ENCODE measurements at places on chromosomes 12 and 14. TPM values are rescaled to one million over a fixed set of nuclear protein-coding genes. Genes with fewer than 3 reads are reported as not detected.
A peak's percentile ranks its signal among the peaks of the same experiment; 100 is the strongest.

DNA sequence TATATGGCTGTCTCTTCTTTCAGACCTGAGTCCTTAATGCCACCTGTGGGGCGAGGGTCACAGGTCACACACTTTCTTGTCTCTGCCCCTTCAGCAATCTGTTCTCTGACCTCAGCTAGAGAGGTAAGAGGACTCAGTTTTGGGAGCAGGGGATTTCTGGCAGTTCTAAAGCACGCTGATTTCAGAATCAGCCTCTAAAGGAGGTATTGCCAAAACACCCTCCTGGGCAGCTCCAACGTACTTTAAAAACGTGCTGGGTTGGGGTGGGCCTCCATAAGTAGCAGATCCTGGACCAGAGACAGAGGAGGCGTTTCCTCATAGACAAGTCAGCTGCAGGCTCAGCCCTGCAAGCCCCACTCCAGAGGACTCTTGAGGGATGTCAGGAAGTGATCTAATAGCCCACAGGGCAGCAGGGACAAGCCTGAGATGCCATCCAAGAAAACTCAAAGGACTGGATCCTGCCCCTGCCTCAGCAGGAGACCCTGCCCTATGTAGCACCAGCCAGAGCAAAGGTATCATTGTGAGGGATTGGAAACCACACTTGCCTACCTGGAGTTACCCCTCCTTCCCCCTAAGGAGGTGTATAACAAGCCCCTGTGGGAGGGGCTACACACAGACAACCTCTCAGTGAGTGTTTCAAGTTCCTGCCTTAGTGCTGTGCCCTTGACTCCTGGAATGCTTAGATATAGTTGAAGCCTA is 8.5 kb downstream of the CTDSP2 start:
- H3K4me1 ChIP-seq, result peaks cover 85% of the 10 kb centered on the region
- H3K27ac ChIP-seq, result peak overlapping the region; percentile 74

- no peak overlapping the region for H3K27ac ChIP-seq
- H3K27me3 ChIP-seq, result no peaks in the 10 kb centered on the region
- no peaks in the 10 kb centered on the region for H3K36me3 ChIP-seq
Observed at GRCh38 chr14:93655078-93655750, 133.1 kb downstream of the PRIMA1 start.

DNA sequence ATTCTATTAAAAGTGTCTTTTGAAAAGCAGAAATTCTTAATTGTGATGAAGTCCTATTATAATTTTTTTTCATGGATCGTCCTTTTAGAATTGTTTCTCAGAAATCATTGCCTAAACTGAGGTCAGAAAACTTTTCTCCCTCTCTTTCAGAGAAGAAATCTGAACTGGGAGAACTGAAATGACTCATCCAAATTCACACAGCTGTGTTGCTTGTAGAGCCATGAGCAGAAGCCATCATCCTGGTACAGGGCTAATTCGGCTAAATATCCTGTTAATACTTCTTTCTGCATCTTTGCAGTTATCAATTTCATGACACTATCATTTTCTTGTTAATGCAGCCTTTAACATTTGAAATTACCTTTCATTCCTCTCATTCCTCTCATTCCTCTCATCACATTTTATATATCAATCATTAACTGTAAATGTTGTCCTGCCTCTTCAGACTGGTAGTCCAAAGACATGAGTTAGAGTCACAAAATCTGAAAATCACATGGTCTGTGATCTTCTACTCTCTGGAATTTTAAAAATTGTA is 15.5 kb downstream of the SLC15A5 start:
- H3K4me3 ChIP-seq, result no peak overlapping the region
- no peaks in the 10 kb centered on the region for H3K36me3 ChIP-seq
- peak; percentile 13 for DNase-seq
- no peaks in the 10 kb centered on the region for H3K4me1 ChIP-seq
- no peak overlapping the region for H3K27ac ChIP-seq
- H3K27me3 ChIP-seq, result no peaks in the 10 kb centered on the region

DNA sequence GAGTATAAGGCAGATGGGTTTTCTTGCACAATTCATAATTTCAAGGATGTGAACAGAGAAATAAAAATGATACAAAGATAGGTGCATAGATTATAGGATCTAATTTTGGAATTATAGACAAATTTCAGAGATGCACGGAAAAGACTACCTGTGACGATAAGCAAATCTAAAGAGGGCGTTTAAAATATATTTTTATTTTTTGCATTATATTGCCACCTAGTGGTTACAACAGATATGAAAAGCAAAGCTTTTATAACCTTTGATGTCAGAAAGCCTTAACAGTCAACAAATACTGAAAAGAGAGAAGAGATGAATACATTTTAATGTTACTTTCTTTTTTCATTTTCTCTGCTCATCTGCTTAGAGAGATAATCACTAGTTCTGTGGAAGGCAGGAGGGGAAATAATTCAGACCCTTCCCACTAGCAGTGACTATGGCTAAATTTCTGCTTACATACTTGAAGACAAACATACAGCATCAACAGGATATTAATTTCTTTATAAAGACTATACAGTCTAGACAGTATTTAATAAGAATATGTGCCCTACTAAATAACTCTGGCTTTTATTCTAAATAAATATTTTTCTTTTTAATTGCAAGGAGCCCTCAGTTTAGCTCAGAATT is 46.3 kb downstream of the NTS start:
- no peak overlapping the region for H3K27ac ChIP-seq
- H3K36me3 ChIP-seq, result no peaks in the 10 kb centered on the region

DNA sequence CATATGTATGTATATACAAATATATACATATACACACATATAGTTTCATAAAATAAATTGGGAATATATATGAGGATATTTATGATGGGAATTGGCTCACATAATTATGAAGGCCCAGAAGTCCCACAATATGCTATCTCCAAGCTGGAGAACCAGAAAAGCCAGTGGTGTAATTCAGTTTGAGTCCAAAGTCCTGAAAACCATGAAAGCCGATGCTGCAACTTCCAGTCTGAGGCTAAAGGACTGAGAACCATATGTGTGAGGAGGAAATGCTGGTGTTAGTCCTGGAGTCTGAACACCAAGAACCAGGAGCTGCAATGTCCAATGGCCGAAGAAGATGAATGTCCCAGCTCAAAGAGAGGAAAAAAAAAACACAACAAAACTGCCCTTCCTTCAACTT is 65.5 kb upstream of the PRKD1 start:
- no peaks in the 10 kb centered on the region for H3K27me3 ChIP-seq
- H3K4me1 ChIP-seq, result no peaks in the 10 kb centered on the region
- H3K4me3 ChIP-seq, result no peak overlapping the region
- no peaks in the 10 kb centered on the region for H3K36me3 ChIP-seq
- DNase-seq, result no peak

- no peak overlapping the region for H3K27ac ChIP-seq
- no peak for DNase-seq
- H3K4me3 ChIP-seq, result no peak overlapping the region
- peaks cover 4% of the 10 kb centered on the region for H3K4me1 ChIP-seq
- H3K36me3 ChIP-seq, result no peaks in the 10 kb centered on the region
Observed at GRCh38 chr12:62714774-62715721, 219.9 kb downstream of the PPM1H start.

- H3K4me3 ChIP-seq, result no peak overlapping the region
- no peak overlapping the region for H3K27ac ChIP-seq
- no peaks in the 10 kb centered on the region for H3K4me1 ChIP-seq
- no peaks in the 10 kb centered on the region for H3K36me3 ChIP-seq
Observed at GRCh38 chr12:78229591-78230101, 399.0 kb downstream of the NAV3 start.

DNA sequence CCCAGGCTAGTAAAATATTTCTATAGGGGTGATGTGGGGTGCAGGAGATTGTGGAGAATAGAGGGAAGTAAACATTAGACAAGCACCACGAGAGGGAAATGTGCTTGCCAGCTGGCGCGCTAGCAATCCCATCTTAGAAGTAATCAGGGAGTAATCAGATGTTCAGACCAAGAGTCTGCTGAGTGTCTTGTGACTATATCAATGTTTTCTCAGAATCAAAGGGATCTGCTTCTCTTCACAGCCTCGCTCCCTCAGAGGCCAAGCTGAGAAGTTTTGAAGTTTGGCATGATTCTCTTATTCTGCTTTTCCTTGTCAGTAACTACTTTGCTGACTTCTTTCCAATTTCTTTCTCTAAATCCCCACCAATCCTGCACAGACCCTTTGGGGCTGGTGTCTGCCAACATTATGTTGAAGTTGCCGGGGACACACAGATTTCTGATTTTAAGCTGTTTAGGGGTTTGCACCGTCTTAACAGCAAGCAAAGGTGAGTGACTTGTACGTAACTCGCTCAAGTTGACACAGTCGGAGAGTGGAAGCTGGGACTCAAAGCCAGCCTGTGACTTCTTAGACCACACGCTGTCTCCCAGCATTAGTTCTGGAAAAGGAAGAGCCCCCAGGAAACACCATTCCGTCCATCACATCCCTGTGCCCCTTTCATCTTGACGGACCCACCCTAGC is 22.0 kb upstream of the TSPAN9 start:
- DNase-seq, result peak; percentile 43
- H3K27ac ChIP-seq, result no peak overlapping the region
- no peak overlapping the region for H3K4me3 ChIP-seq
- no peaks in the 10 kb centered on the region for H3K36me3 ChIP-seq
- no peaks in the 10 kb centered on the region for H3K4me1 ChIP-seq

DNA sequence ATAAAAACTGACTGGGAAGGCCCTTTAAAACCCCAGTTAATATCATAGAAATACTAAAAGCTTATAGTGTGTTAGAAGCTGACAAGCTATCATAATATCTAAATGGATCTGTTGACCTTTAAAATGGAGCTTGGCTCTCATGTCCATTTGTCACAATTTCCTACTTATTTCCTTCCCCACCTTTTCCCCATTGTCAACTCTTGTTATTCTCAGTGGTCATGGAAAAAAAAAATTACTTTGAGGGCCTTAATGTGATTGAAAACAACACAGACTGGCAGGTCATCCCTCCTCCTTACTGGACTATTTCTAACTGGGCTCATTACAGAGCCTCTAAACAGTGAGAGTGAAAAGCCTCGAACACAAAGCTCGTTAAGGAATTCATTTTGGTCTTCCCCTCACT is 13.7 kb upstream of the WNK1 start:
- H3K27me3 ChIP-seq, result peaks cover 5% of the 10 kb centered on the region
- DNase-seq, result no peak
- no peaks in the 10 kb centered on the region for H3K4me1 ChIP-seq
- no peaks in the 10 kb centered on the region for H3K36me3 ChIP-seq
- H3K27ac ChIP-seq, result no peak overlapping the region
- no peak overlapping the region for H3K4me3 ChIP-seq

DNA sequence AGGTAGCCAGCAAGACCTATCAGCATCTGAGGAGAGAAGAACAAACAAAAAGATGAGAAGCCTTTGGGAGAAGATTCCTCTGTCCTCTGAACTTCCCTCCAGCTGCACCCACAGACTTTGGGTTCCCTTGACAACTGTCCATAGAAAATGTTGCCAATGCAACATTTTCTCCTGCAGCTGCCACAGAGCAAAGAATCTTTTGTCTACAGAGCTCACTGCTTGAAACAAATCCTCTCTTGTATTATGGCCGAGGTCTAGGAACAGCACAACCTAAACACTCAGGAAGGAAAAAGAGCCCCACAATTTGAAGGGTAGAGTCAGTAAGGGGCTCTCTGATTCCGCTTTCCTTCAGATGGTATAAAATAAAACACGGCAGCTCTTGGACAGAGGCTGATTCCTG is 14.3 kb downstream of the POMT2 start:
- no peak overlapping the region for H3K4me3 ChIP-seq
- H3K27ac ChIP-seq, result peak overlapping the region; percentile 34
- H3K4me1 ChIP-seq, result peaks cover 30% of the 10 kb centered on the region

DNA sequence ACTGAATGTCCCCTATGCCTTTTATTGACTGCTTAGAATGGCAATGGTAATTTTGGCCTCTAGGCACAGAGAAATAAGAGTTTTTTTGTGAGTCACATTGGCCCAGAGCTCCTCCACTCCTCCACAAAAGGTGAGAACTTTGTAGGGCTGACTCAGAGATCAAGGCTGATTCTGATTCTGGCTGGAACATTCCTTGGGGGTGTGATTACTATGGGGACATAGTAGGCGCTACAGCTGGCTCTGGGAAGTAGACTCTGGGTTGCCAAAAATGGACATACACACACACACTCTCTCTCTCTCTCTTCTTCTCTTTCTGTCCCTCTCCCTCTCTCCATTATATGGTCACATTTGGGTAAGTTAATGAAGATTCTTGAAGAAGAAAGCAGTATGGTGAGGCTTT is 174.6 kb upstream of the DDHD1 start:
- H3K27ac ChIP-seq, result no peak overlapping the region
- DNase-seq, result no peak
- peaks cover 25% of the 10 kb centered on the region for H3K4me1 ChIP-seq
- no peaks in the 10 kb centered on the region for H3K27me3 ChIP-seq

GRCh38 chr14:23154964-23155587 is 28.4 kb downstream of the SLC7A8 start:
- peak overlapping the region; percentile 24 for H3K4me3 ChIP-seq
- H3K4me1 ChIP-seq, result peaks cover 23% of the 10 kb centered on the region
- H3K27ac ChIP-seq, result peak overlapping the region; percentile 78
- H3K27me3 ChIP-seq, result no peaks in the 10 kb centered on the region
- peak; percentile 97 for DNase-seq
- no peaks in the 10 kb centered on the region for H3K36me3 ChIP-seq

- DNase-seq, result no peak
- no peaks in the 10 kb centered on the region for H3K27me3 ChIP-seq
- no peaks in the 10 kb centered on the region for H3K4me1 ChIP-seq
- no peak overlapping the region for H3K27ac ChIP-seq
- no peaks in the 10 kb centered on the region for H3K36me3 ChIP-seq
- H3K4me3 ChIP-seq, result no peak overlapping the region
Observed at GRCh38 chr12:126782083-126782482, 1484.9 kb upstream of the TMEM132C start.

DNA sequence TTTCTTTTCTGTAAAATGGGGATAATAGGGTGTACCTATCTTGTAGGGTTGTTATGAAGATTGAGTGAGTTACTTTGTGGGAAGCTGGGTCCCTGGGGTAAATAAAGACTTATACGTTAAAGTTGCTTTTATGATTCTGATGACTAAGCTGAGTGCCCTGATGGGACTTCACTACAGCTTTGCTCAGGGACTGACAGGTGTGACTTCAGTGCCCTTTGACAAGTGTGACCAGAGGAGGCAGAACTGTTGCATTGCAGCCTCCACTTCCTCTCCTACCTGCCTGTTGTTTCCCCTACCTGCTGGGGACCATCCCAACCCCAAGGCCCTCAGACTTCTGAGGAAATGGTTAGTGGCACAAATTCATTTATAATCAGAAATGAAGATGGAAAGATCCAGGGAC is 119.3 kb downstream of the TSPAN9 start:
- DNase-seq, result peak; percentile 84
- no peak overlapping the region for H3K4me3 ChIP-seq
- no peaks in the 10 kb centered on the region for H3K36me3 ChIP-seq
- H3K4me1 ChIP-seq, result no peaks in the 10 kb centered on the region
- peaks cover 70% of the 10 kb centered on the region for H3K27me3 ChIP-seq
- H3K27ac ChIP-seq, result no peak overlapping the region

DNA sequence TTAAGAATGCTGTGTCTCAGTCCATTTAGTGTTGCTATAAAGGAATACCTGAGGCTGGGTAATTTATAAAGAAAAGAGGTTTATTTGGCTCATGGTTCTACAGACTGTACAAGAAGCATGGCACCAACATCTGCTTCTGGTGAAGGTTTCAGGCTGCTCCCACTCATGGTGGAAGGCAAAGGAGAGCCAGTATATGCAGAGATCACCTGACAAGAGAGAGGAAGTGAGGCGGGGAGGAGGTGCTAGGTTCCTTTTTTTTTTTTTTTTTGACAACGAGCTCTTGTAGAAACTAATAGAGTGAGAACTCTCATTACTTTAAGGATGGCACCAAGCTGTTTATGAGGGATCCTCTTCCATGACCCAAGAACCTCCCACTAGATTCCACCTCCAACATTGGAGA is 121.6 kb downstream of the NUBPL start:
- H3K36me3 ChIP-seq, result no peaks in the 10 kb centered on the region
- no peak overlapping the region for H3K4me3 ChIP-seq
- no peaks in the 10 kb centered on the region for H3K27me3 ChIP-seq
- no peak for DNase-seq

Gene LYSET
- 11.5 TPM for total RNA-seq

Gene LRRC10
- total RNA-seq, result not detected

Gene PRR4
- 2.7 TPM for total RNA-seq

Gene RCOR1
- total RNA-seq, result 11.6 TPM

Gene IL22
- total RNA-seq, result not detected

Gene ACOT2
- 58.3 TPM for total RNA-seq
